ENCODE measurements at places on chromosomes 13 and 19.

DNA sequence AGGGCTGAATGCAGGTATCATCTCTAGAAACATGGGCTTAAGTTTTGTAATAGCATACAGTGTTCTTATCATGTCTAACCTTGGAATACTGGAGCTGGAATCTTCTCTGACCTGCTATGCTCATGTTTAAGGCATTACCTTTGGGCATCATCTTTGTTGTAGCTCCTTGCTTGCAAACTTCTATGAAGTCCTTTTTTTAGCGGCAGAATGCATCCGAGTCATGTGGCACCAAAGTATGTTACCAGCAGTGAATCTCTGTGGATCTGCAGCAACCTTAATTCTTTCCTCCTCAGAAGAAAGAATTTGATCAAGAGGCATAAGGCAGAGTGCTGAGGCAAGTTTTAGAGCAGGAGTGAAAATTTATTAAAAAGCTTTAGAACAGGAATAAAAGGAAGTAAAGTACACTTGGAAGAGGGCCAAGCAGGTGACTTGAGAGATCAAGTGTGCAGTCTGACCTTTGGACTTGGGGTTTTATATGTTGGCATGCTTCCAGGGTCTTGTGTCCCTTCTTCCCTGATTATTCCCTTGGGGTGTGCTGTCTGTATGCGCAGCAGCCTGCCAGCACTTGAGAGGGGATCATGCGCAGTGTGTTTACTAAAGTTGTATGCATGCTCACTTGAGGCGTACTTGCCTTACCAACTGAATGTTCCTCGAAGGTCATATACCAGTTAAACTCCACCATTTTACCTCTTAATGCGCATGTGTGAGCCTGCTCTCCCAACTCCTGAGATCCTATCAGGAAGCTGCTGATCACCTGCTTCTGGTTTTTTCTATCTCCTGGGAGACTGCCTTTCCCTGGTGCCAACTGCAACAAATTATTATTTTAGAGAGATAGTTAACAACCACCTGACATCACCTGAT is 115.5 kb downstream of the LACC1 start:
- DNase-seq: no peak

- DNase-seq: no peak
These were observed at the start of gene UNC13A for GRCh38 chr19:17687857-17688784. UNC13A (minus strand) TSS chr19:17688354; CDS start chr19:17688199, 155 bp downstream.

- DNase-seq: no peak
These were observed 3.7 kb downstream of the USHBP1 start for GRCh38 chr19:17260842-17261325.

- DNase-seq: no peak
These were observed 38.3 kb downstream of the ZIC2 start for GRCh38 chr13:100019780-100020356.

DNA sequence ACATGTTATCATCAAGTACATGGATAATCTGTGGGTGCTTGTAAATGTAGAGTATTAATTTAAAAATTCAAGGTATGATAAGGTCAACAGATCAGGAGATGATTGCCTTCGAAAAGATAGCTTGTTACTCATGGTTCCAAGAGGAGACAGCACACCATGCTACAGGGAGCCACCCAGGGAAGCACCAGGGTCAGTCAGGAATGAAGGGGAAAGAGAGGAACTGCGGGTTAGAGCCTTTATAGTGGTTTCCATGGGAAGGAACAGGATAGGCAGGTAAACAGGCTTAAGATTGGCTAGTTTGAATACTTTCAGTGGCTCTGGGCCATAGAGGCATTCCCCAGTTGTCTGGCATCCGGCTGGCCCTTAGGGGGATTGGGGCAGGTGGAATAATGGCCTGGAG is 74.2 kb upstream of the SERTM1 start:
- no peak for DNase-seq

DNA sequence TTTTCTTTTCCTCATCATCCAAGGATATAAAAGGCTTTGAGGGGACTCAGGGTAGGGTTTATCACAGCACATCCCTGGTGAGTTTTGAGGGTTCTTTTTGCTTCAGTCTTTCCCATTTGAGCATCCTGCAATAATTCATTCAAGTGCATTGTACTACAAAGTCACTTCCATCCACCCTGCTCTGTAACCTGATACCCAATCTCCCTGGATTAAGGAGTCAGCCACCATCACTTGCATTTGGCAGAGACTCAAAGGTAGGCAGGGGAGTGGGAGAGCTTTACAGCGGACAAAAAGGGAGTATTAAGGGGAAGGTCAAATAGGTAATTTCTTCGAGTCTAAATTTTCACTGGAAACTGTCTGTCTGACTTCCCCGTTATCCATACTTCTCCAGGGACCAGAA is 216.1 kb upstream of the TMTC4 start:
- no peak for DNase-seq

DNA sequence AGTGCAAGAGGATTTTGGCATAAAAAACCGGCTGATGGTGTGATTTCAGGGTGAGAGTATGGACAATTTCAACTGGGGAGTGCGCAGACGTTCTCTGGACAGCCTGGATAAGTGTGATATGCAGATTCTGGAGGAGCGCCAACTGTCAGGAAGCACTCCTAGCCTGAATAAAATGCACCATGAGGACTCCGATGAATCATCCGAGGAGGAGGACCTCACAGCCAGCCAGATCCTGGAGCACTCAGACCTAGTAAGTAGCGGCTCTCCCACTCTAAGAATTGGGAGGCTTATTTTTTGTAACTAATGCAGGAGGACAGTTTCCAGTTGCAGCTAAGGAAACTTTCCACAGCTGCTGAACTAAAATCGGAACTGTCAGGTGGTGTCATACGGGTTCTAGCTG is 53.6 kb downstream of the ZAR1L start:
- no peak for DNase-seq

GRCh38 chr13:30780338-30780981 is 45.1 kb downstream of the ALOX5AP start:
- no peak for DNase-seq

DNA sequence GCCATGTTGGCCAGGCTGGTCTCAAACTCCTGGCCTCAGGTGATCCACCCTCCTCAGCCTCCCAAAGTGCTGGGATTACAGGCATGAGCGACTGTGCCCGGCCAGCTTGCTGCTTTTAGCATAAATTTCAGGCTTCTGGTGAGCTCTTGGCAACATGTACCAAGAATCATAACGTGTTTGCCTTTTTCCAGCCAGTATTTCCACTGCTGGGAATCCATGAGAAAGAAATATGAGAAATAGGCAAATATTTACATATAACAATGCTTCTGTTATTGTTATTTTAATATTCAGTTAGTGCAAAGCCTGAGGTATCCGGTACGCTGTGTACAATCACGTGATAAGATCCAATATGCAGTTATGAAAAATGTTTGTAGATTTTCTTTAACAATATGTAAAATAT is 29.2 kb upstream of the CERS4 start:
- DNase-seq: no peak

DNA sequence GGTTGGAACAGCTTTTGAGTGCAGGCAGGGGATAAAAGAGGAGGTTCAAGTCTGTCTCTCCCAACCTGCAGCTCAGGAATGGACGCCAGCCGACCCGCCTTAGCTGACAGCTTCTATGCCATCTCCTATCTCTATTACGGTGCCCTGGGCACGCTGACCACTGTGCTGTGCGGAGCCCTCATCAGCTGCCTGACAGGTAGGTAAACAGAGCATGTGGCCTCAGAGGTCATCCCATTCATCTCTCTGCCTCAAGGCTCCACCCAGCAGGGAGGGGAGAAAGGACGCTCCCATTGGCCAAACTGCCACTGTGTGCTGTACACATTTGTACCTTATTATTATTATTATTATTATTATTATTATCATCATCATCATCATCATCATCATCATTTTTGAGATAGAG is 16.5 kb downstream of the SLC5A5 start:
- DNase-seq: no peak

DNA sequence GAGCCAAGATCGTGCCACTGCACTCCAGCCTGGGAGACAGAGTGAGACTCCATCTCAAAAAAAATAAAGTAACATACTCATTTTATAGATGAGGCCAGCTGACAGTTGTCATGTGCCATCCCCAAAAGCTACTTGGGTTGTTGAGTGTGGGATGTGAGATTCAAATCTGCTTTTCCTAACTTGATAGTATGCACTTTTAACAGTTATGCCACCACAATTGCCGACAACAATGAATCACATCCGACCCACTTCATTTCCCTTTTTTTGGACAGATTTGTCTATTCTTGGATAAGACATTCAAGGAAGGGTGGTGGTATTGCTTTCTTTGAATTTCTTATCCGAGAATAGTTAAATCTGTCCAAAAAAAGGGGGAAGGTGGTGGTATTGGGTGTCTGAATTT is 16.3 kb upstream of the DNMT1 start:
- DNase-seq: no peak

- no peak for DNase-seq
These were observed 20.8 kb downstream of the RASA3 start for GRCh38 chr13:114111577-114111976.

- no peak for DNase-seq
These were observed 58.5 kb upstream of the ZDHHC20 start for GRCh38 chr13:21517576-21517975.

DNA sequence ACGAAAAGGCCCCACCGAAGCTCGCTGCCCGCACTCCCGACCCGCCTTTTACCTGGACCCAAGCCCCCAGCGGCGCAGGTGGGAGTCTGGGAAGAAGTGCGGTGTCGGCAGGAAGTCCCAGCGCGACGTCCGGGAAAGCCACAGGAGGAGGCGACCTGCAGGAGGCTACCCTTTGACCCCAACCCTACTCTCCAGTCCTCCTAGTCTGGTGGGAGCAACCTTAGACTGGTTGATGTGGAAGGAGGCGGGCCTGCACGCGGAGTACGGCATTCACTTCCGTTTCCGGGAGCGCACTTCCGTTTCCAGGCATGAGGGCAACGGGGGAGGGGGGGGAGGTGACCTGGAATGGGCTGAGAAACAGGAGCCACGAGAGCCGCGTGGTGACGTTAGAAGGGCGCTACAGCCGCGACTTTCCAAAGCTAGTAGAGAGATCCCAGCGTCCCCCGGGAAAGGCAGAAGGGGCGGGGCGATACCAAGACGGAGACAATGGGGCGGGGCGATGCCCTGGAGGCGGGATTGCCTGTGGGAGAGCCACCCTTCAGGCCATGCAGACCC is 28.5 kb downstream of the ZNF266 start:
- DNase-seq: peak; percentile 56

DNA sequence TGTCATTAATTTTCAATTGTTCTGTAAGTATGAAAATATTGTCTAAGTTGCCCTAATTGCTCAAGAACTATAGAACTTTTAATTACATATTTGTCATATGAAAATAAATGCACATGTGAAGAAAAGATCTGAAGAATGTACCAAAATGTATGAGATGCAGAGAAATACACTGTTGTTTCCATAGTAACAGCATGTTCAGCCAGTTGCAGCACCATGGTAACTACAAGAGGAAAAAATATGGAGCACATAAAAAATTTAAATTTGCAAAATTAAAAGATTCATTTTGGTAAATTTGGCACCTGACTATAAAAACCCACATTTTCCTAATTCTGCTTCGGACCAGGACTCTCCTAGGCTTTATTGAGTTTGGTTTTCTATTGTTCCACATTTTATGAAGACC is 1170.0 kb upstream of the MIR17HG start:
- DNase-seq: no peak

DNA sequence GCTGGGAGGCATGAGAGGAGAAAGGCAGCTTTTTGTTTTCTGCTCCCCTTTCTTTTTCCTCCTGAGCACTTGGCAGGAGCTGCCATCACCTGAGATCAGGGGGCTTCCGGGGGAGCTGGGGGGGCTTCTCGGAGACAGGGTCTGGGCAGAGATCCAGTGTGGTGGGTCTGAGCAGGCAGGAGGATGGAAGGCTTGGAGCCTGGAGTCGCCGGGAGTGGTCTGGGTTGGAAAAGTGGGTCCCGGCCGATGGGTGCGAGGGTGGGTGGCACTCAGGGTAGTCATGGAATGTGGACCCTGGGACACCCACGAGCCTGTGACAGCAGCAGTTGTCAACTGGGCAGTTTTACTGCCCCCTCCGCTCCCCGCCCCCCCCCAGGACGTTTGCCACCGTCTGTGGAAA is 2.2 kb upstream of the ADM5 start:
- no peak for DNase-seq

DNA sequence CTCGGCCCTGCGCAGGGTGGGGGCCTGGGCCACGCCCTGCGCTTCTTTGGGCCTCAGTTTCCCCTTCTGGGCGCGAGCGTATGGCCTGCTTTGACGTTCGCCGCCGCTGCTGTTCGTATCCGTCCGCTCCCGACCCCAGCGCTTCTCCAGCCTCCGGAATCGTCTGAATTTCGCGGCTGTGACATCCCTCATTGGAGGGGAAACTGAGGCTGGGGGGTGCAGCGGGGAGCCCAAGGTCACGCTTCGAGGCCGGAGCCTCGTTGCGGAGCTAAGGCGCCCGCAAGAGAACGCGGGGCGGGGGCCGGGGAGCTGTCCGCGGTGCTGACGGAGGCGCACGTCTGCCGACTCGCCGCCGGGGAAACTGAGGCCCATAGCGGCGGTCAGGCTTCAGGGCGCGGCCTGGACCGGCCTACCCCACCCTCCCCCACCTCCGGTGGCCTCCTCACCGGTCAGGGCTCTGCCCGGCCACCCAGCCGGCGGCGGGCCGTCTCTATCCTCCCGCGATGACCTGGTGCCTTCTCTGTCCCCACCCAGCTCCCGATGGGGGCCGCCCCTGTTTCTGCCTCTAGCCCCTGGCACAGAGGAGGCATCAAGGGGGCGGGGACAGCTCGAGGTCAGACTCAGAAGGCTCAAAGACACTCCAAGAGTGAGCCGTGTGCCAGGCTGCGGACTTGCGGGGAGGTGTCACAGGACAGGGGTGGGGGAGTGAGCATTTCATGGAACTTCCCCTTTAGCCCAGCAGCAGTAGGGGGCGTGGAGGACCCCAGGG is 3.0 kb upstream of the APC2 start:
- DNase-seq: no peak

- DNase-seq: no peak
These were observed 8.8 kb downstream of the ERCC5 start for GRCh38 chr13:102854675-102855074.

GRCh38 chr13:91058066-91058465 is 289.4 kb upstream of the MIR17HG start:
- no peak for DNase-seq

DNA sequence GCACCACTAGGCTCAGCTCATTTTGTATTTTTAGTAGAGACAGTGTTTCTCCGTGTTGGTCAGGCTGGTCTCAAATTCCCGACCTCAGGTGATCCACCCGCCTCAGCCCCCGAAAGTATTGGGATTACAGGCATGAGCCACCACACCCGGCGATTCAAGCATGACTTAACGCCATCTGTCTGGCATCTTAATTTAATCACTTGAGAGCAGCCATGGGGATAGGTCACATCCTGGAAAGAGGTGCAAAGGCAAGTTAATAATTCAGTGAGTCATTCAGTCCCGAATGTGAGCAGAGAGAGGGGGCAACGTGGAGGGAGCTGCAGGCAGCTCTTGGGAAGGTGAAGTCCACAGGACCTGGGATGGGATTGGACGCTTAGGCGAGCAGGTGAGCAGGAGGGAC is 31.7 kb upstream of the USP29 start:
- DNase-seq: no peak

GRCh38 chr13:112892426-112893206 is 76.4 kb upstream of the MCF2L start:
- no peak for DNase-seq

Data from epithelial cell of prostate (primary cell).